ENCODE measurements at places on chromosomes 7 and 10.

GRCh38 chr7:108723381-108723814, 153.7 kb downstream of the DNAJB9 start:
- DNase-seq = no peak

GRCh38 chr7:2689951-2690705, 2.1 kb downstream of the AMZ1 start:
- DNase-seq = no peak

GRCh38 chr7:151426904-151427704, 12.8 kb downstream of the CRYGN start:
- no peak for DNase-seq

DNA sequence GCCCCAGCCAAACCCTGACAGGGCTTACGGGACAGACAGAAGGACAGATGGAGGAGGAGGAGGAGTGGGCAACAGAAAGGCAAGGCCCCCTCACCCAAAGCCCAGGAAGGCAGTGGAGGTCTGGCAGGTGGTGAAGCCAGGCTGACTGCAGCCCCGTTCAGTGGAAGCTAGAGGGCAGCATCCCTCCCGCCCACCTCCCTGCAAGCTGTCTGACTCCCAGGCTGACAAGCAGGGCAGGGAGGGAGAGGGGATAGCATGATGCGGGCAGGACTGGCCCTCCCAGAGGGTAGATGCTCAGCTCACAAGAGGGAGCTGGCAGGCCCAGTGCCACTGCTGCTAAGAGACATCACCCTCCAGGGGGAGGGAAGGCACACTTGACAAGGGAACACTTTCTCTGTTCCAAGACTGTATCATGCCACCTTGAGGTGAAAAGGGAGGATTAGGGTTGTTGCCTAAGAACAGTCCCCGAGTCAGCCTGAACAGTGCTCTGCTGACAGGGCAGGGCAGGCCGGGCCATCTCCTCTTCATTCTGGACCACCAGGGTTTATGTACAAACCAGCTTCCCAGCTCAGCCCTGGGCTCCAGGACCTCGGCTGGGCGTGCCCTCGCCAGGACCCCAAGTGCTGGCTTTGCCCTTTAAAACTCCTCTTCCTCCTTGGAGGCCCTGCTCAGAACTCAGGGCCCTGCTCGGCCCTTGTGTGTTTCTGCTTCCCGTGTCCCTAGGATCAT, 61.8 kb downstream of the RASGEF1A start:
- DNase-seq = peak; percentile 48

DNA sequence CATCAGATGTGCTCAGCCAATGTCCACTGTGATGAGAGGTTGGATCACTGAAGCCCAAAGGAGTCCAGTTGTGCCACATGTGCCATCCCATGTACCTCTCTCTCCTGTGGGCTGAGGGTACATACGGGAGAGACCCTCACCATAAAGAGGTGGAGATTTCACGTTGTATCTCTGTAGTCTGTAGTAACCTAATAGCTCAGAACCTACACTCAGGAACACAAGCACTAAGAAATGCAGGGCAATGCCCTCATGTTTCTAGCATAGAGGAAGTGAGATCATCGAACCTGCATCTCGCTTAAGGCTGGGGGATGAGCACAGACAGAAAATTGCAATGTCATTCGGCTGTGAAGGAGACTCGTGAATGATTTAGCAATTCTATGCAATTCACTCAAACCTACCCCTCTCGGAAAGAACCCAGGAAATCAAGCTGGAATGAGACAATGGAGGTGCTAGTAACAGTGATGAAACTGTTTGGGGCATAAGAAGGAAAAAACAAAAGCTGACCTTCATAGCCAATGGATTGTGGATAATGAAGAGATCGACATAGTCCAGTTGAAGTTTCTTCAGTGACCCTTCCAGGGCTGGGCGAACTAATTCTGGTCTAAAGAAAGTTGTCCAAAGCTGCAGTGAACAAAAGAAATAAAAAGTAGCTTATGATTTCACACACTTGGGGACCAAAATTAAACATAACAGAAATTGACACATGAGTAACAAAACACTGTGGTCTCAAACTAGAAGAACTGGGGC, 80.3 kb upstream of the UCN3 start:
- DNase-seq = no peak

GRCh38 chr10:89651916-89652573, 7.0 kb upstream of the PANK1 start:
- DNase-seq = no peak

DNA sequence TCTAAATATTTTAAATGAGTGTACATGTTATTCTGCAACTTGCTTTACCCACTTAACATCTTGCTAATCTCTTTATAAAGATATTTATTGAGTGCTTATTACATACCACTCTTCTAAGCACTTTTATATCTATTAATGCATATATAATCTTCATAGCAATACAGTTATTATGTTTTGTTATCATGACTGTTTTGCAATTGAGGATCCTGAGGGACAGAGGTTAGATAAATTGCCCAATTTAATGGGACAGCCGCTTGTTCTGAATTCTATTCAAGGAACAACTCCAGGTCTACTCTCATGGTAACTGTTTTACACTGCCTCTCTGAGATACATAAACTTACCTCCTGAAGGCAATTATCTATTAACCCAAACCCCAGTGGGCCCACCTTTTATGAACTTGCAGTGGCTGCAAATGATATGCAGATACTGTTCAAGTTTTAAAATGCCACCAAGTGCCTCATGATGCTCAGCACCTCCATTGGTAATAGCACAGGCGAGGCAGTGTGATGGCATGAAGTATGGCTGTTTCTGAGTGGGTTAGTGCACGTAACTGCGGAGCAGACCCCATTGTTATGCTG, 60.5 kb downstream of the PON1 start:
- no peak for DNase-seq

GRCh38 chr10:48205918-48206317, 68.6 kb downstream of the FRMPD2 start:
- DNase-seq = no peak

DNA sequence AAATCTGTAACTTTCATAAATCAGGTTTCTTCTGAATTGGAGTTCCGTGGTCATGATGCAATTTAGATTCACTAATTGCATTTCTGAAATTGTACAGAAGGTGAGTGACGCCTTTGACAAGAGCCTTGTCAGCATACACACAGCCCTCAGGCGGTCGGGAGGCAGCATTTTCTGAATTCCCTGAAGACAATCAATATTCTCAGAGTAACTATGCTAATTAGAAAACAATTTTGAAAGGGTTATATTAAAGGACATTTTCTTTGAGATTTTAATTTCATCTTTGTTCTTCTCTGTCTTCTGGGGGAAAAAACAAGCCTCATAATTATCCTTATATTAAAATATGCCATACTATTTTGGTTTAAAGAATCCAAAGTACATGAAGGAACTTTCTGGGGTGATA, 55.2 kb upstream of the SLC26A5 start:
- DNase-seq = no peak

DNA sequence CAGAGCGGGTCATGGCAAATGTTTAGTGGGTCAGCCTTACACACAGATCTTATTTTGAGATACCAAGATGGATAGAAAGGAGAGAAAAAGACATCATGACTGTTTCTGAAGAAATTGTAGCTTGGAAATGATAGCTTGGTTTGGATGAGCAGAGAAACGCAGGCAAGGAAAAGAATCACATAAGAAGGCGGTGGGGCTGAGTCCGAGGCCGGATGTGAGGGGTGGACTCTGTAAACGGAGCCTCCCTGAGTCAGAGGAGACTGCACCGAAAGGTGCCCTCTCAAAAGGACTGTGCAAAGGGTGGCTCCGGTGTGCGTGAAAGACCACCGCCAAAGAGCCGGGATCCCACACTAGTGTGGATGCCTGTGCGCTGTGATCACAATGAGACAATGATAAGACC, 53.7 kb downstream of the ADARB2 start:
- DNase-seq = no peak

GRCh38 chr7:111301891-111302290, 211.0 kb downstream of the LRRN3 start:
- no peak for DNase-seq

DNA sequence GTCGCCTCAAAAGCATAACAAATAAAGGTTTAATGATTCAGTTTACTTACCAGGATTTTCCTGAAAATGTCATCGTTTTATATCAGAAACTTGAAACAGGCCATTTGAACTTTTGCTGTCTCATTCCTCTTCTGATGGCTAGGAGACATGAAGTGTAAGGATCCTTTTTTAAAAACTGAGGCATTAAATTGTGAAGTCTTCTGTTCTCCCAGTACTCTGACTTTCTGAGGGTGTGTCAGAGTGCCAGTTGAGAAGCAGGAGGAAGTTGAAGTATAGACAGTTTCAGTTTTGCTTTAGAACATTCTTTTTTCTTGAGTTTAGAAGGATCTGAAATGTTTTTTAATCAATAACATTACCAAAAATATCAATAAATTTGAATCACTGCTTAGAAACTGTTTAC, at the start of gene SAMD9L:
SAMD9L (minus strand) TSS at position 242 of the 400 bp plus-strand sequence. CDS start 12,414 bp downstream, outside the sequence.
- no peak for DNase-seq

DNA sequence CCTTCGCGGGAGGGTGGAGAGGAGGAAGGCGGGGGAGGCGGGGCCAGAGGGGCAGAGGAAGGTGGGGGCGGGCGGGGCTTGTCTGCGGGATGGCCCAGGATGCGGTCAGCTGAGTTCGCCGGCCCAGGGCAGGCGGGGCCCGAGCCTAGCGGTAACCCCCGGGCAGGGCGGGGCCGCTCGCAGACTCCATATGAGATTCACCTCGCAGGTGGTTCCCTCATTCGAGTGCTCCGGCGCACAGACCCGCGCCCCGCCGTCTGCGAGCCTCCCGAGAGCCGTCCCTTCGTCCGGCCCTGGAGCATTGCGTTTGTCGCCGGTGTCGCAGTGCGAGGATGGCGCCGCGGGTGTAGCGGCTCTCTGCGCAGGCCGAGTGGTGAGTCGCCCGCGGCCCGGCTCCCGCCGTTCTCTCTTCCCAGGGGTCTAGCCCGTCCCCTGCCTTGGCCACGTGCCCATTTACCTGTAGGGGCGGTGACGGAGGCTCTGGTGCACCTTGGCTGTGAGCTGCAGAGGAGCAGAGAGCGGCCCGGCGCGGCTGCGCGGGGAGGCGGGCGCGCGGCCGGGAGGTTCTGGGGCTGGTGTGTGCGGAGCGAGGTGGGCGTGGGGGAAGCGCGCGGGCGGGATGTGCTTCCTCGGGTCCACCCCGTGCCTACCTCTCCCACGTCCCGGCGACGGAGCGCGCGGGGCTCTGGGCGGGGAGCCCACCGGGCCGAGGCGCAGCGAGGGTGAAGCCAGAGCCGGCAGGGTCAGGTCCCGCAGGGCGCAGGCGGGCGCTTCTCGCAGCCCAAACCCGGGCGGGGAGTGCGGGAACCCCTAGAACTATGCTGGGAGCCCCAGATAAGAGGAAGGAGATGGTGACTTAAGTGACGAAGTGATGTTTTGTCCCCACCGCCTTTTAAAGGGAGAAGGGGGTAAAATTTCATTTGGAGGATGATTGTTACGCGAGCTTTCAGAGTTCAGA, at the start of gene UPP1:
UPP1 (plus strand) TSS at position 220 of the 958 bp plus-strand sequence. CDS start 5,519 bp downstream, outside the sequence.
- DNase-seq = peak; percentile 86

DNA sequence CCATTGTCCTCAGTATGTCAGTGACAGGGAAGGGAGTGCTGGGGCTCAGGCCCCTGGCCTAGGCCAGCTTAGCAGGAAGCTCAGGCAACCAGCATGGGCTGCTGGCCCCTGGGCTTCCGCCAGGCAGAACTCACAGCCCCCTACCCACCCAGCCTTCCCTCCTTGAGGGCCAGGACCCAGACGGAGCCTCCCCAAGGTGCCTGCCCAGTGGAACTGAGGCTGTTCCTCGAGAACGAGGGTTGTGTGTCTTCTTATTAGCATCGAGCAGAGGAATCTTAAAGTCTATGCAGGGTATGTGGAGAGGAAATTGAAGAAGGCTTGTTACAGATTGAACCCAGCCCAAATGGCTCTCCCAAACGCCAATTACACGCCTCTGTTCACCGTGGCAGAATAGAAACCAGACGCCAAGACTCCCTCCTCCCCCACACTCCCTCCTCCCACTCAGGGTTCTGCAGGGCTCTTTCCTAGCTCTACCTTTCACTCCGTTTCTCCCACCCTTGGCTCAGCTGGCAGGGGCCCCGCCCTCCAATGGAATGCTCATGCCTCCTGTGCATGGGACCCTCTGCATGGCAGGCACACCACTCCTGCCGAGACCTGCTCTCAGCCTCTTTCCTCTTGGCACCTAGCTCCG, 134.4 kb downstream of the ZMIZ1 start:
- DNase-seq = no peak

DNA sequence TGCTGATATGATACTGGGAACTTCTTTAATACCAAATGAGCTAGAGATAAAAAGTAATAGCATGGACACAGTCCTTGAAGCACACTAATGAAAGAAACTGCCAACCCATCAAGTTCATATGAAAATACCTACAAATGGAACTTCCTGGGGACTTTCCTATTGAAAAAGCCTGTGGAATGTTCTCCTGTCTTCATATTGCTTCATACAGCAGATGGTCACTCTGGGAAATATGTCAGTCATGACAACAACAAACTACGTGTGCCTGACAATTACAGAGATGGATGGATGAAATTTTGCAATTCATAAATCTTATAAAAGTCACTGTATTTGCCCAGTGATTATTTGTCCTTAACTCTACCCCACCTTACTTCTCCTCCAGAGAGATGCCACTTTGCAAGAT, 106.6 kb upstream of the COL1A2 start:
- DNase-seq = no peak

GRCh38 chr10:11407939-11408338, 203.5 kb downstream of the USP6NL start:
- DNase-seq = no peak

DNA sequence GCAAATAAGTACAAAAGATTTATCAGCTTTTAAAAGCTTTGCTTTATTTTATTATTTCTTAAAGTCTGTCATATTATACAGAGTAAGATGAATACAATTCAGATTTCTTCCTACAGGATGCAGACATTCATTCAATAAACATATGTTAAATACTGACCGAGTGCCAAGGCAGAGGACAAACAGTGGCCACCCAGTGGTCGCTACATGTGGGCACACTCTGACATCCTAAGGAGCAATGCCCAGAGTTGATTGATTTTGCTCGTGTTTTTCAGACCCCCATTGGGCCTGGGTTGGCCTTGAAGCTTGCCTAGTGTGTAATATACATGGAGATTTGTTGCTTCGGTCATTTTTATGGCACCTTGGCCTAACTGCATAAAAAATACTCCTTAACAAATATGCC, 201.2 kb downstream of the CCDC3 start:
- no peak for DNase-seq

DNA sequence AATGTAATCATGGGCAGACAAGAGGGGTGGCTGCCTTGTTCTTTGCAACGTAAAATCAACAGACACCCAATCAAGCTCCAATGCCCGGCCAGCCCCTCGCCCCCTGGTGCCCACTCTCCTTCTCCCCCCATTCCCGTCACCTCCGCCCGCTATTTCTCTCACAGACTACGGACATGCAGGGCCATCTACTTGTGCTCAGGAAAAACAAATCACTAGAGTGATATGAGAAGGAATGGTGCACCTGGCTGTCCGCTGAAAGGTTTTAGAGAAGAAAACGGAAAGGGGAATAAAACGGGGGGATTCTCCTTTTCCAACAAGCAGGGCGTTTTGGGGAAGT, 396 bp downstream of the GRM8 start:
- DNase-seq = no peak

GRCh38 chr10:14491811-14492210, 161.1 kb upstream of the FRMD4A start:
- DNase-seq = no peak

Measured in stimulated activated CD4-positive, alpha-beta T cell treated with anti-CD3 and anti-CD28 coated beads, Interleukin-1b, Interleukin-23, amount 100 ng/mL, for 24 hours (primary cell).